Ovary (tissue), 10 donors: ENCODE measurements at places on chromosomes 11 and 22.

- DNase-seq, result no peak
Observed at GRCh38 chr11:69066122-69067112, 17.7 kb downstream of the TPCN2 start.

DNA sequence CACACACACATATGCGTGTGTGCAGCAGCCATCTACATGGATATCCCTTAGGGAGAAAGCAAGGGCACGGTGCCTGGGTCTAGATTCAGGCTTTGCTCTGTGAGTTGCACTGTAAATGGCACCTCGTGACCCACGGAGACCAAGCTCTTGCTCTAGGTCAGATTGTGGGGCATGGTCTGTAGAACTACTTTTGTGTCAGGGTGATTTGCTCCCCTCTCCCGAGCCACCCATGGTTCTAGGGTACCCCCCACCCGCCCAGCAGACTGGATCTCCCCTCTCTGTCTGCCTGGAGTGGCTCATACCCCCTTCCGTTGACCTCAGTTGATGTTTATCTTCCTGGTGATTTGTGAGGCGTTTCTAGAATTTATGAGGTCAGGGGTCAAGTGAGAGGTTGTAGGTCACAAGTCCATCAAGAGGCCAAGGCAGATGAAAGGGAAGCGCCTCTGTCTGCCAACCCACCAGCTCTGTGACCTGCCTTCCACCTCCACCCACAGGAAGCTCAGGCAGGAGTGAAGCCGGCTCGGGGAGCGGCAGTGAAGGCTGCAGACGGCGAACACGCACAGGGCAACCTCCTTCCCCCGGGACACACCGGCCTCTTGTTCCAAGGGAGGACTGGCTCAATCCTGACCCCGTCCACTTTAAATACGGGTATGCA, 76.2 kb upstream of the TTLL12 start:
- DNase-seq, result peak; percentile 50

- DNase-seq, result no peak
Observed at GRCh38 chr22:30996462-30996861, 27.4 kb downstream of the TUG1 start.

- DNase-seq, result no peak
Observed at GRCh38 chr22:46075764-46076531, 74.4 kb upstream of the PPARA start.

DNA sequence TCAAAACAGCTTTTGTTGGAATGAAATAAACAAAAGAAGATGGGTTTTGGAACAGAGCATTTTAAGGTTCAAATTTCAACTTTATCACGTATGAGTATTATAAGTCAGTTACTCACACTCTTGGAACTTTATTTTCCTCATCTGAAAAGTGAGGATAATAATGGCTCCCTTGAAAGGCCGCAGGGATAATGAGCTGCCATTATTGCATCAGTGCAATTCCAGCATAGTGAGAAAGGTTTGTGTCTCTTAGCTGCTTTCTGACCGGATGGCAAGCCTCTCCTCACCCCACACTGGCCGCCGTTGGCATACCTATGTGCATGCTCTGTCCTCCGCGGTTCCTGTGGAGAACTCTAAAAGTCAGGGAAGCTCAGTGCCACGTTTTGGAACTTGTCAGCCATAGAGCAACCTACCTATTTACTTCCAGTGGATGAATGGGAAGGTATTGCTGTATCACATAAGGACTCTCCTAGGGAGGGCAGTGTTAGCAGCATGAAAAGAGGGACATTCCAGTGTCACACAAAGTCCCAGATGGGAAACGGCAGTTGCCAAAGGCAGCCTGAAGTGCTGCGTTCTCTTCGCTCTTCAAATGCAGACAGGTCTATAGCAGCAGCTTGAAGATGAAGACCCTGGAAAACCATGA, 368.9 kb downstream of the NTM start:
- DNase-seq, result no peak
